ENCODE measurements at places on chromosomes 7 and 10. TPM values are rescaled to one million over a fixed set of nuclear protein-coding genes. Genes with fewer than 3 reads are reported as not detected.

The ORAI2 gene
- 0.71 TPM for polyA plus RNA-seq

The HYAL4 gene
- polyA plus RNA-seq = not detected

The TRIM4 gene
- 11.8 TPM for polyA plus RNA-seq

The BLNK gene
- 51.1 TPM for polyA plus RNA-seq

The OPN1SW gene
- not detected for polyA plus RNA-seq

The CPA4 gene
- 41.2 TPM for polyA plus RNA-seq

The BAMBI gene
- 6.7 TPM for polyA plus RNA-seq

The TACC2 gene
- 51.8 TPM for polyA plus RNA-seq

The FBXL13 gene
- polyA plus RNA-seq = 0.08 TPM

The KIAA1217 gene
- 22.2 TPM for polyA plus RNA-seq

The WIPF3 gene
- polyA plus RNA-seq = 0.56 TPM

The PTPRZ1 gene
- polyA plus RNA-seq = 9.3 TPM

The CYP2C19 gene
- 3.0 TPM for polyA plus RNA-seq

The PNLIPRP2 gene
- polyA plus RNA-seq = 0.05 TPM

The STK32C gene
- 4.5 TPM for polyA plus RNA-seq

The SH3PXD2A gene
- 14.9 TPM for polyA plus RNA-seq

The ARMC3 gene
- polyA plus RNA-seq = 0.04 TPM

The ZNF800 gene
- 8.3 TPM for polyA plus RNA-seq

The TFR2 gene
- polyA plus RNA-seq = 0.41 TPM
